GM23248 (cell line): ENCODE measurements at places on chromosomes 4 and X. TPM values are rescaled to one million over a fixed set of nuclear protein-coding genes. Genes with fewer than 3 reads are reported as not detected.
A peak's percentile ranks its signal among the peaks of the same experiment; 100 is the strongest.

- DNase-seq, result peak; percentile 10
Observed at GRCh38 chr4:121551271-121551670, 145.5 kb downstream of the ANXA5 start.

DNA sequence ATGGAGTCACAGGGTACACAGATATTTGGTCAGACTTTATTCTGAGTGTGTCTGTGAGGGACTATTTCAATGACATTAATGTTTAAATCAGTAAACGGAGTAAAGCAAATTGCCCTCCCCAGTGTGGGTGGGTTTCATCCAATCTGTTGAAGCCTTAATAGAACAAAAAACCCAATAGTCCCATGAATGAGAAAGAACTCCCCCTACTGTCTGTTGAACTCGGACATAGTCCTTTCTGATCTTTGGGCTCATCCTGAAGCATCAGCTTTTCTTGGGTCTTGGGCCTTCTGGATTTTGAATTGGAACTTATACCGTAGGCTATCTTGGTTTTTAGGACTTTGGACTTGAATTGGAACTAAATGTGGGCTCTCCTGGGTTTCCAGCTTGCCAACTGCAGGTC, 193.6 kb downstream of the COX7B2 start:
- no peak for DNase-seq

DNA sequence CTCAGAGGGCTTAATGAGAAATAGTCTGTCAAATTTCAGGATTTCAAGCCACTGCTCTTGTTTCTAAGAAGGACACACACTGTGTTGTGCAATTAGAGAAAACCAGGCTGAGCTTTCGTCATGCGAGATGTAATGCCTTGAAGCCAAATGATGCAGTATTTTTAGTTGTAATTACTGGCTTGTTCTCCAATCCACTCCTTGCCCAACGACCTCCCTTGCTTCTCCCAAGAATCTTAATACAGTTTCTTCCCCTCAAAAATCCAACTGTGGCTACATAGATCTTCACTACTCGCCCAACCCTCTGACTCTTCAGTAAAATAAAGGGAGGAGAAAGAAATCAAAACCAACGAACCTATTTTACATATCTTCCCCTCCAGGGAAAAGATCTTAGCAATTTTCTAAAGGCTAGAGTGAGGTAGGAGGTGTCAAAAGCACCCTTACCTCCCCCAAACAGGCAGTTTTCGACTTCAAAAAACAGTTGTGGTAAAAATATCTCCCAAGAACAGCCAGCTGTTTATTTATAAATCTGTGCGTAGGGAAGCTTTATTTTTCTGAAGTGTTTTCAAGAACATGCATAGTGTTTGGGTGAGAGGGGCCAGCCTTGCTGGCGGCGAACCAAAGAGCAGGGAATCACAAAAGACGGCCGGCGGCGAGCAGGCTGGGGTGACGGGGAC, 68.7 kb downstream of the MGST2 start:
- DNase-seq, result peak; percentile 78

- DNase-seq, result peak; percentile 30
Observed at GRCh38 chr4:119659576-119659975, 31.0 kb upstream of the PDE5A start.

- no peak for DNase-seq
Observed at GRCh38 chr4:129167640-129168260, 71.8 kb downstream of the C4orf33 start.

DNA sequence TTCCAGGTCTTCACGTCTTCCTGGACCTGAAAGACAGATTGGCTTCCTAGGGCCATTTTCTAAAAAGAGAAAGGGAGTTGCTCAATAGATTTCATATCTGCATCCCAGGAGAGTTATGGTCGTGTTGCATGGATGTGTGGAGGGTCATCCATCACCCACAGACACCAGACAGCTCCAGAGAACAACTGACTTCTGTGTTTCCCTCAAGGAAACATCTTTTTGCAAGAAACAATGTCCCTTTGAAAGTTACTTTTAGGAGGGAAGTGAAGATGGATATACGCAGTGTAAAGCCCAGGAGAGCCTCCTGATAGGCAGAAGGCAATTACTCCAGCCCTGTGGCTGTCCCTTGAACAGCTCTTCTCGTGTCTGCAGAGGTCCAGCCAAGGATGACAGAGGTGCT, 108.3 kb downstream of the CLNK start:
- no peak for DNase-seq

- DNase-seq, result no peak
Observed at GRCh38 chrX:53085661-53086229, 3.6 kb downstream of the TSPYL2 start.

GRCh38 chrX:47390780-47391179, 20.4 kb downstream of the ZNF157 start:
- no peak for DNase-seq

GRCh38 chr4:104743215-104743653, 248.5 kb upstream of the CXXC4 start:
- no peak for DNase-seq

- peak; percentile 52 for DNase-seq
Observed at GRCh38 chr4:119623025-119623424, 5.6 kb downstream of the PDE5A start.

DNA sequence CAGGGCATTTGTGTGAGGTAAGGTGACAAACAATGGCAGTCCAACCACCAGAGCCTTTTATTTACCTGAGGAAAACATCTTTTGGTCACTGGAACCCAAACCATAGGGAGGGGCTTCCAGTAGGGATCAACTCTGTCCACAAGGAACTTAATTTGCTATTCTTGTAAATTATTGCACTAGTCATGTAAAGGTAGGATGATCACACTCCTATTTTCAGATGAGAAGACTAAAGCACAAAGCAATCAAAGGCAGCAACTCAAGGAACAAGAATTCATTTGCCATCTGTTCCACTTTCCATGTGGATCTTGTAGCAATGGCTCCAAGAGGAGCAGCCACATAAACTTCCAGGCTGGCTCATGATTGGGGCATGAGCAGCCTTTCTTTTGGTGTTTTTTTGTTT, 35.3 kb downstream of the CD99L2 start:
- DNase-seq, result no peak

Gene BMX
- polyA plus RNA-seq, result not detected in 2 replicates

Gene LRCH2
- polyA plus RNA-seq, result 1.0 and 1.1 TPM in 2 replicates

Gene CFP
- polyA plus RNA-seq, result 0.15 TPM in 1 of 2 replicates, not detected in the other

Gene DMD
- polyA plus RNA-seq, result 1.3 and 2.0 TPM in 2 replicates

Gene MED12
- polyA plus RNA-seq, result 9.5 and 10.0 TPM in 2 replicates

Gene ASB12
- polyA plus RNA-seq, result not detected in 2 replicates

Gene ADH1B
- 0.15 TPM in 1 of 2 replicates, not detected in the other for polyA plus RNA-seq

Gene GPR78
- 0.05 TPM in 2 replicates for polyA plus RNA-seq

Gene PDE6B
- 0.14 TPM in 1 of 2 replicates, not detected in the other for polyA plus RNA-seq
